ENCODE measurements at places on chromosomes 5 and 9. TPM values are rescaled to one million over a fixed set of nuclear protein-coding genes. Genes with fewer than 3 reads are reported as not detected.

DNA sequence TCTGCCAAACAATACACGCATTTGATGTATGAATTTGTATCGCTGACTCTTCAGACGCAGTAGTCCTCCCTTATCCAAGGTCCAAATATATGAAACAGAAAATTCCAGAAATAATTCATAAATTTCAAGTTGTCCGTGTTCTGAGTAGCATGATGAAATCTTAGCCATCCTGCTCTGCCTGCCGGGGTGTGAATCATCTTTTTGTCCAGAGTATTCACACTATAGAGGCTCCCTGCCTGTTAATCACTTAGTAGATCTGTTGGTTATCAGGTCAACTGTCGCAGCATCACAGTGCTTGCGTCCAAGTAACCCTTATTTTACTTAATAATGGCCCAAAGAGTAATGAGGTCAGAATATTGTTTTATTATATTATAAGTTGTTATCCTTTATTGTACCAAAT lies 268.1 kb downstream of the DOCK8 start:
- DNase-seq = no peak

ARID3C gene
- not detected for total RNA-seq

PRELID1 gene
- 20.6 TPM for total RNA-seq

DNA sequence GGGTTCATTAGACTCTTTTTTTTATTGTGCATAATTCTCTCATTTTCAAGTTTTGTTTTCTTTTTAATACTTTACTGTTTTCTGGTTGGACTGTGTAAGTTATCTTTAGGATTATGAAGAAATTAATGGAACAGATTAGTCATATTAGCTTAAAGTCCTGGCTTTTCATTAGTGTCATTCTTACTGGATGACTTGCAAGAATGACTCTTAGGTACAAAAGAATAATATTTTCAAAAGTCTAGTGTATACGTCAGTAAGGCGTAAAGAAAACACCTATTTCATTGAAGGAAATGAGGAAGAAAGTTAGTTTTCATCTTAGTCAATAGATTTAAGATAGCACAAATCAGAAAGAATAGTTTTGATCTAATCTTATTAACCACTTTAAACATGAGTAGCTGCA lies 20.4 kb downstream of the UHRF2 start:
- DNase-seq = no peak

GRCh38 chr9:74800226-74800625 lies 87.5 kb downstream of the TRPM6 start:
- DNase-seq = no peak

DNA sequence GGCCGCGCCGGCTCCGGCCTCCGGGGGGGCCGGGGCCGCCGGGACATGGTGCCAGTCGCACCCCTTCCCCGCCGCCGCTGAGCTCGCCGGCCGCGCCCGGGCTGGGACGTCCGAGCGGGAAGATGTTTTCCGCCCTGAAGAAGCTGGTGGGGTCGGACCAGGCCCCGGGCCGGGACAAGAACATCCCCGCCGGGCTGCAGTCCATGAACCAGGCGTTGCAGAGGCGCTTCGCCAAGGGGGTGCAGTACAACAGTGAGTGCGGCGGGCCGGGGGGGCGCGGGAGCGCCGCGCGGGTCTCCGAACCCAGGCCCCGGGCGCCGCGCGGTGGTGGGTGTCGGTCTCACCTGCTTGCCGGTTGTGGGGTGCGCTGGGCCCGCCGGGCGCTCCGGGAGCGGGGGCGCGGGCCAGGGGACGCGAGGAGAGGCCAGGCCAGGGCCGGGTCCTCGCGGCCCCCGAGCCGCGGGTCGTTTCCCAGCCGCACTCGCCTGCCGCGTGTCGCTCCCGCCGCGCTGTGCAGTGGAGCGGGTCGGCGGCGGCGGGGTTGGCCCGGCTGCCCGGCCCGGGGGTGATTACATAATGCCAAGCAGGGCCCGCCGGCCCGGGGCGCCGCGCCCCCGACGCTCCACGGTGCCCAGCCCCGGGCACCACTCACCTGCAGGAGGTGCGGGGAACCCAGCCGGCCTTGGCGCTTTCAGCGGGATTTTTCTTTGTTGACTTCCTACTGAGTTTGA lies 492 bp downstream of the RABL6 start:
- no peak for DNase-seq

GRIA1 gene
- total RNA-seq = not detected

DNA sequence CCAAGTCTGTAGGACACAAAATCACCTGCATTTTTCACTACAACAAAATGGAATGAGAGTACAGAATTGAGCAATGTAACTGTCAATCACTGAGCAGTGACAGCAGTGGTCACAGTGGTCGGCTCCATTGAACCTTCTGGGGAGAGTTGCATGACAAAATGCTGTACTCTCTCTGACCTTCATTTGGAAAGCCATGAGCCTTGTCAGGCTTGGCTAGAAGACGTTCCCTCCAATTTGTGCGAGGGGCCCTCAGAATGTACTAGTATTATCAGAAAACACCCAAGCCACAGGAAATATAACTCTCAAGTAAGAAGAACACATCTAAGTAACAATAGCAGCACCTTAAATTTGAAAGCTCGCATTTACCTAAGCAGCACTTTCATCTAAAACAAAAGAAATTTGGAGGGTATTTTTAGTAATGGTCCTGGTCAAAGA lies 425.6 kb upstream of the MEF2C start:
- no peak for DNase-seq

HAVCR1 gene
- not detected for total RNA-seq

CDKN2A gene
- not detected for total RNA-seq

DNA sequence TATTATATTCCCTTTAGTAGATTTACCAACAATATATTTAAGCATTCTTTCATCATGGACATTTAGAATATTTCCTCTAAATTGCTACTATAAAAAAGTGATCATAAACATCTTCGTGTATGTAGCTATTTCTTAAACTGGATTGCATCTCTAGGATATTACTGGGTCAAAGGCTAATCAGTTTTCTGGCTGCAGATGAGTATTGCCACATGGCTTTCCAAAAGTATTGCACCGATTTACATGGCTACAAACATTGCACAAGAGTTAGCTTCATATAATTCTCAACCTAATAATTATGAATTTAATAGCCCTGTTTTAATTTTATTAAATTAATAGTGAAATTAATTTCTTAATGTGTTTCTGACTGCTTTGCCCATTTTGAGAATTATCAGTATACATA lies 183.4 kb downstream of the DMRT2 start:
- no peak for DNase-seq

GRCh38 chr5:173753307-173754168 lies 134.6 kb upstream of the CPEB4 start:
- DNase-seq = peak; percentile 97

DNA sequence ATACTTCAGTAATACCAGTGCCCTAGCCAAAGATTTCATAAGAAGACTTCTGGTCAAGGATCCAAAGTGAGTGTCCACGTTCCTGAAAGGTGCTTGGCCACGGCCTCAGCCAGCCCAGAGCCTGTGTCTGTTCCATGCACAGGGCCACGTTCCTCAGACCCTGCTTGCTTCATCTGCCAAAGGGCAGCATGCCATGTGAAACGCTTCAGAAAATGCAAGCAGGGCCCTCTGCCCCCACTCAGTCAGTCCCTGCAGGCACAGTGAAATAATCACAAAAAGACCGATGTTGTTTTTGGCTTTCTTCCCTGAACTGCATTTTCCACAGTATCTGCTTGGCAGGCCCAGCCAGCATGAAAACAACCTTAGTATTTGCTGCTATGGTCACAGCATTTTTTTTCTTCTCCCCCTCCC lies 85.5 kb upstream of the CTSL start:
- no peak for DNase-seq

- DNase-seq = no peak
Measured at GRCh38 chr5:61085885-61086284, 76.4 kb downstream of the SMIM15 start.

- no peak for DNase-seq
Measured at GRCh38 chr9:110764006-110764405, 95.4 kb downstream of the MUSK start.

EMB gene
- 2.5 TPM for total RNA-seq

DNA sequence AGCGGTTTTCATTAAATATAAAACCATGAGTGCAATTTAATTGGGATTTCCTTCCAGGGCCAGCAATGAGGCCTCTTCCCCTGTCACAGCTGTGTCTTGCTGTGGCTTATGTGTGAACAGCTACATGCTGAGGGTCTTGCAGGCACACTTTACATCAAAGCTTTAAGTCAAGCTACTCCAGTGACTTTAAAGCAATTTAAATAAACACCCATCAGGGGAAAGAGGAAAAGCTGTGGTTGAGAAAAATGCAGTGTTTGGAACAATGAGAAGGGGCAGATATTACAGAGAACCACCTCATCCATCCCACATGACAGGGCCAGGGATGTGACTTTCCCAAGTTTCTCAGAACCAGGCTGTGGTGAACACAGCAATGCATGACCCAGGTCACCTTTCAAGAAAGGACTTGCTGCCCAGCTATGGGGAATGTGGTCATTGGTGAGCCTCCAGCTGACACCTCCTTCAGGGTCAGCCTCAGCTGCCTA lies 115.9 kb upstream of the LPAR1 start:
- no peak for DNase-seq

GRCh38 chr9:75803130-75803529 lies 87.3 kb upstream of the PCSK5 start:
- no peak for DNase-seq

DNA sequence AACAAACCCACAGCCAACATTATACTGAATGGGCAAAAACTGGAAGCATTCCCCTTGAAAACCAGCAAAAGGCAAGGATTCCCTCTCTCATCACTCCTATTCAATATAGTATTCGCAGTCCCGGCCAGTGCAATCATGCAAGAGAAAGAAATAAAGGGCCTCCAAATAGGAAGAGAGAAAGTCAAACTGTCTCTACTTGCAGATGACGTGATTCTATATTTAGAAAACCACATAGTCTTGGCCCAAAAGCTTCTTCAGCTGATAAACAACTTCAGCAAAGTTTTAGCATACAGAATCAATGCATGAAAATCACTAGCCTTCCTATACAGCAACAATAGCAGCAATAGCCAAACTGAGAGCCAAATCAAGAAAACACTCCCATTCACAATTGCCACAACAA lies 333.7 kb upstream of the EDIL3 start:
- no peak for DNase-seq

CCL27 gene
- not detected for total RNA-seq

GRCh38 chr5:132458226-132458560 lies 32.4 kb downstream of the IRF1 start:
- no peak for DNase-seq

GRCh38 chr5:13611604-13612003 lies 332.9 kb downstream of the DNAH5 start:
- DNase-seq = no peak

GRCh38 chr9:91422758-91423711 lies 597 bp downstream of the NFIL3 start:
- DNase-seq = peak; percentile 81

DNA sequence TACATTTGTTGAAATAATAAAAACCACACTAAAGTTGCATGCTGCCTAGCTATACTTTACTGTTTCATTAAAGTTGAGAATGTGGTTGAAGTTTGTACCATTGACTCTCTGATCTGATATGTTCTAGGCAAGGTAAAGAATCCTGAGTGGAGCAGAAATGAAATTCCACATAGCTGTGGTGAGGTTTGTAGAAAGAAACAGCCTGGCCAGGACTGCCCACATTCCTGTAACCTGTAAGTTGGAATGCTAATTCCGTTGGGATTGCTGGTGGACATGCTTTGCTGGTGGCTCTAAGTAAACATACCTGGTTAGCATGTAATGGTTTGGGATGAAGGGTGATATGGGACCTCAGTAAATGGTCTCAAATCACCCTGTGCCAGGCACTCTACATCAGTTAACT lies 16.8 kb downstream of the NFX1 start:
- no peak for DNase-seq

GRCh38 chr5:117860550-117860949 lies 1127.8 kb downstream of the DTWD2 start:
- DNase-seq = no peak

GAS1 gene
- 50.4 TPM for total RNA-seq

DNA sequence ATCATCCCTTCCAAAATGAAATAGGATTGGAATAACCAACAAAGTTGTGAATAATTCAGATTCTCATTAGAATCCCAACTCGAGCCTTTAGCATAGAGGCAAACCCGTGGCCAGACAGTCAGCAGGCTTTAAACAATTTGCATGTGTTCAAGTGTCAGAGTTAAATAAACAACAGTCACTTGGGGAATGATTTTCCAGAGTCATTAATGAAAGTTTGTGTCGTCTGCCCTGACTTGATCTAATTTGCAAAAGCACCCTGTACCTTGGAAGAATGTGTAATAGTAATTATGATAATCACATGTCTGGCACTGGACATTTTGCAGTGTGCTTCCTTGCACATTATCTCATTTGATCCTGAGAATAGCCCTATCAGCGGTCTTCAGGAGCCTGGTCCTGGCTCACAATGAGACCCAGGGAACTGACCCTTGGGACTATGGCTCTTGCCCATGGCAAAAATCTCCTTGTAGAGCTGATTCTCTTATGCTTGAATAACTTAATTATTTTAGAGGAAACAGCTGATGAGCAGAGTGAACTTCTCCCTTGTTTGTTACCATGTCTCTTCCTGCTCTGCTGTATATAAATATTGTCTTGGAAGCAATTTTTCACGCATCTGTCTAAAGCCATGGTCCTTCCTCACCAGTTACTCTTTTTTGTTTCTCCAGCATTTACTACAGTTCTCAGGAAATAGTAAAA lies 272.7 kb downstream of the NR3C1 start:
- DNase-seq = no peak

GRCh38 chr9:135747311-135747710 lies 45.3 kb downstream of the KCNT1 start:
- DNase-seq = no peak

DNA sequence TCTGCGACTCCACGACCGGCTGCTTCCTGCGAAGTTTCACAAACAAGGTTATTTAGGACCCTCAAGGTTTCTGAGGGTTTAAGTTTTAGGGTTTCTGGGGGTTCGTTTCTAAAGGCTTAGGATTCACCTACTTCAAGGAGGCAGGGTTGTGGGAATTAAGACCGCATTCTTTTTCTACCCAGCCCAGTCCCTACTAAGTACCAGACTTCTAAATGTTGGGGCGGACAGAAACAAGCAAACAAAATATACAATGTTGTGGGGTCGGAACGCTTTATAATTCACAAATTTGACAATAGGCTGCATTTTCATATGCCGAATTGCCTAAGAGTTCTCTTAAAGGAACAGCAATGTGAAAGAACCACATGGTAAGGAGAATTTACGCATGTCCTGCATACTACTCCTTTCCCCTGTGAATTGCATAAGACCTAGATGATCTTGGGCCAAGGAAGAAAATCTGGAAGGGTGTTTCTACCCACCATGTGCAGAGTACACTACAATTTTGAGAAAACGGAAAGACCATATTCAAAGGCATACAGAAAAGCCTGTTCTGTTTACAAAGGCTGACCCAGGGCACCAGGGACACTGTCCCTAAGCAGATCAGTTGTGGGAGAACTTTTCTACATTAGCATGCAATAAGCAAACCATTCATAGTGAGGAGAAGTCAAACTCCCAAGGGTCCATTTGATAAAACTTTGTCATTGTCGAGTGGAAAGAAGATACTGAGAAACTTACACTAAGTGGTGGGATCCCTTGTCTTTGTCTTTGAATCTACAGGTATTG lies 457.3 kb downstream of the RAB3C start:
- no peak for DNase-seq

GRCh38 chr5:35919191-35919590 lies 19.2 kb downstream of the CAPSL start:
- no peak for DNase-seq

LMAN2 gene
- total RNA-seq = 85.7 TPM

All from gastrocnemius medialis (tissue), 4 donors.